ENCODE measurements at places on chromosomes 2 and 18. TPM values are rescaled to one million over a fixed set of nuclear protein-coding genes. Genes with fewer than 3 reads are reported as not detected.
A peak's percentile ranks its signal among the peaks of the same experiment; 100 is the strongest.

DNA sequence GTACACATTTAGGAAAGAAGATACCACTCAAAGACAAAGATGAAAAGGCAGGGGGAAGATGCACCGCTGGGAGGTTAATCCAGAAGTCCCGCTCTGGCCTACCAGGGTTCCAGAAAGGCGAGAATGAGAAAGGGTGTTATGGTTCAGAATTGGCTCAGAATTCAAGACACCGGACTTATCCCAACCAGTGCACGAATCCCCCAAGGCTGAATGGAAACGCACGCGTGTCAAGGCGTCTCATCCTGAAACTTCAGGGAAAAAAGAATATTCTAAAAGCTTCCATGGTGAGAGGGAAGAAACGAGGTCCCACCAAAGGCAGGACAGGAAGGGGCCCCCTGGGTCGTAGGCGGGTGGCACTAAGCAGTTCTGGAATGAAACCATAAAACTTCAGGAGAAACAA is 71.9 kb downstream of the SLC66A2 start:
- DNase-seq, result no peak

GRCh38 chr2:224722250-224722649 is 6.1 kb upstream of the CCDC195 start:
- DNase-seq, result no peak

GRCh38 chr2:85254540-85255300 is 73.1 kb downstream of the TGOLN2 start:
- no peak for DNase-seq

DNA sequence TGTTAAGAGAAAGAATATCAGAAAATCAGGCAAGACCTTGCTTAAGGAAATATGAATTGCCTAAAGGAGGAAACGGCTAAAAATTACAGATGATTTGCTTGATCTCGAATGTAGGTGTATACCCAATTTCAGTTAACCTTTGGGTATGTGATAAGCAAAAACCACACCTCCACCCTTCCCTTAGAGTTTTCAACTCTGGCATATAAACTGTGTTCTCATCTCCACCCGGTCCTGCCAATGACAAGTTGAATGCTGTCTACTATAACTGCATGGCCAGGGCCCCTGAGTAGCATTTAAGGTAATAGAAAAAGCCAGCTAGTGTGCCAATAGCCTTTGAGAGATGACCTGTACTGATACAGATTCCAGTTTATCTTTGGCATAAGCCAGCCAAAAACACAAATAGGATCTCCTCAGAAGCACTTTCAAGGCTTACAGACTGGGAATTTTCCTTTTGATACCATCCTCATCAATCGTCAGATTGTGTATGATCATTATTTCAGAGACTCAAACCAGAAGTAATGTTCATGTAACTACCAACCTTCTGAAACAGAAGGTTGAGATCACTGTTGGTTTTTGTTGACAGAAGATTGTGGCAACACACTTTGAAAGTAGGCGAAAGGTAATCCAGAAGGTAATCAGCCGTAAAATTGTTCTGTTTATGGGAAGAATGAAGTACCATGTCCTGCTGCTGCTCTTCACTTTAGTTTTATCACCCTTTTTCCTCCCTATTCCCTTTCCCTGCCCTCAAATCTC is 163.1 kb downstream of the GFPT1 start:
- DNase-seq, result no peak

GRCh38 chr2:88345842-88346241 is 106.7 kb downstream of the FOXI3 start:
- no peak for DNase-seq

- DNase-seq, result no peak
These were observed 151.4 kb upstream of the NABP1 start for GRCh38 chr2:191526536-191526935.

GRCh38 chr2:215328066-215328465 is 16.2 kb downstream of the ATIC start:
- no peak for DNase-seq

GRCh38 chr2:33383855-33384598 is 92.4 kb upstream of the RASGRP3 start:
- DNase-seq, result no peak

- no peak for DNase-seq
These were observed 129.1 kb upstream of the LGALSL start for GRCh38 chr2:64324746-64325410.

GRCh38 chr2:85601771-85602475 is 575 bp downstream of the TMEM150A start:
- DNase-seq, result peak; percentile 59

Gene MYO5B
- total RNA-seq, result 0.51 TPM

Measured in dermis microvascular lymphatic vessel endothelial cell (primary cell).